ENCODE measurements at places on chromosomes 7 and 10. TPM values are rescaled to one million over a fixed set of nuclear protein-coding genes. Genes with fewer than 3 reads are reported as not detected.

The LRRC17 gene
- total RNA-seq, result 845 TPM

The PPA1 gene
- 184 TPM for total RNA-seq

DNA sequence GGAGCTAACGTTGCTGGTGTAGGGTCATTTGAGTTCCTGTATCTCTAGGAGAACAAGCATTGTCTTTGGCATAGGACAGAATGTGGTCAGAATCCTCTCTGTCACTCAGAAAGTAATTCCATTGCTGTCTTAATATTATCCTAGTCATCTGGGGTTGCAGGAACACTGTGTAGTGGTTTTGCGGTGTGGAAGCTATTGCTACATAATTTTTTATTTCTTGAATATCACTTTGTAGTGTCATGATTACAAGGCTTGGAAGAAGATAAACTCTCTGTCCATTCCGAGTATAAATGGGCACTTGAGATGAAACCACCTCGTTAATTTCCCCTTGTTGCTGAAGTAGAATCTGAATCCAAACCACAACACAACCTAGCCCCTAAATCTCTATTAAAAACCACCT lies 919.2 kb downstream of the LRMDA start:
- peak; percentile 76 for DNase-seq

GRCh38 chr7:150956395-150957132 lies 21.6 kb downstream of the KCNH2 start:
- no peak for DNase-seq

The ZNF239 gene
- 3.5 TPM for total RNA-seq

DNA sequence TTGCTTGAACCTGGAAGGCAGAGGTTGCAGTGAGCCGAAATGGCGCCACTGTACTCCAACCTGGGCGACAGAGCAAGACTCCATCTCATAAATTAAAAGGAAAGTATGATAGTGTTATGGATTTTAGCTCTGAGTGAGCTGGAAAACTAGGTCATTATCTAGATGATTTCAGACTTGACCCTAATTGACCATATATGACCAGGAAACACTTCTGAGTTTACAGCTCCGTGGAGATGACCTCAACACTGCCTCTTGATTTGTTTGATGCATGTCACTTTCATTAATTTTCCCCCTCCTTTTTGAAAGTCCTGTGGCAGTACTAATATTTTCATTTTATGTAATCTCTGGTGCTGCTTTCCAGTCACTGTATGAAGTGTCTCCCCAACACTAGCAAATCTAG lies 7.8 kb upstream of the SEC61A2 start:
- DNase-seq, result no peak

GRCh38 chr10:131021969-131022368 lies 289.6 kb downstream of the TCERG1L start:
- no peak for DNase-seq
